ENCODE measurements at places on chromosomes 3 and 15.
A peak's percentile ranks its signal among the peaks of the same experiment; 100 is the strongest.

DNA sequence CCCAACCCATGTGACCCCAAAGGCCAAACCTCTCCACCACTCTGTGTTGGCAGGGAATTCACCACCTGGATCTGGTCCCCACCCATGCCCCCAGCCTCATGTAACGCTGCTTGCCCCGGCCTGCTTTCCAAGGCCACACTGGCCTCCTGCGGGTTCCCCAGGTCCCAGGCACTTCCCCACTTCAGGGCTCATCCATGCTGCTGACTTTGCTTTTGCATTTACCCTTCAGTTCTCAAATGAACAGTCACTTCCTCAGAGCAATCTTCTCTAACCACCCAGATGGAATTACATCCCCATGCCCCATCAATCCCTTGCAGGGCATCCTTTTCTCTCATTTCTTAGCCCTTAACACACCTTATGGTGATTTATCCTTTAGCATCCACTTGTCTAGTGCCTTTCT is 9.2 kb downstream of the DAPK2 start:
- DNase-seq = no peak

- no peak for DNase-seq
These were observed 127.7 kb upstream of the SAMMSON start for GRCh38 chr3:69871868-69872267.

GRCh38 chr3:28576614-28577200 is 228.1 kb upstream of the AZI2 start:
- DNase-seq = peak; percentile 54

DNA sequence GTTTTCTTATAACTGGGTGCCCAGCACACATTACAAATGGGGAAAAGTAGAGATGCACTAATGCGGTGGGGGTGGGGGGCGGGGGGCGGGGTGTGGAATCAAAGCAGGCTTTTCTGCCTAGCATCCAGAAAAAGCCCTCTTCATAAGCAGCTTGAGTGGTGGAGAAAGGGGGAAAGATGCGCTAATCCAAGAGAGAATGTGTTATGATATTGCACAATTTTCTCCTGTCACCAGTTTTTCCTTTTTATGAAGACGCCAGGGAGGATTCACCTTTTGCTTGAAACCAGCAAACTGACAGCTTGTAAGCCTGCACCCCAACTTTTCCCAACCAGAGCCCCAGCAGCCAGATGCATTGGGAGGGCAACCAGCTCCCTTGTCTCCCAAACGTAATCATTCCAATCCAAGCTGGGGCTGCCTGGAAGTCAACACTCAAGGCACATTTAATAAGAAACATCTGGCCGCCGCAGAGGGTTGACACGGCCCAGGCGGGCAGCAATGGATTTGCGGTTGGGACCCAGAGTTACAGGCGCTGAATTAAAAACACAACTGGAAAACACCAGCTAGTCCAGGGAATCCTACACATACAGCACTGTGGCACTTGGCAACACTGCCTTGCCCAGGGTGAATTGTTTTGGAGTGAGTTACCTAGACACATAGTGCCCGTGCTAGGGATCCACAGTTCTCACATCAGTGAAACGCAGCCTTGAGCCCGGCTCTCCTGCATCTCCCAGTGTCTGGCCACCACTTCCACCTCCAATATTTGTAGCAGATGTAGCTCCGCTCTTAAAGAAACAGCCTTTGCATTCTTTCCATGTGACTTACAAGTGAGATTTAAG is 218.5 kb upstream of the PRICKLE2 start:
- no peak for DNase-seq

GRCh38 chr15:80411788-80412288 is 7.7 kb downstream of the ARNT2 start:
- DNase-seq = no peak

GRCh38 chr15:101349047-101349951 is 54.3 kb upstream of the SNRPA1 start:
- no peak for DNase-seq

GRCh38 chr3:98966862-98967546 is 65.5 kb upstream of the DCBLD2 start:
- no peak for DNase-seq

- no peak for DNase-seq
These were observed 785 bp downstream of the MFSD1 start for GRCh38 chr3:158802409-158803268.

GRCh38 chr3:78177780-78178179 is 1137.9 kb downstream of the ROBO2 start:
- DNase-seq = no peak

DNA sequence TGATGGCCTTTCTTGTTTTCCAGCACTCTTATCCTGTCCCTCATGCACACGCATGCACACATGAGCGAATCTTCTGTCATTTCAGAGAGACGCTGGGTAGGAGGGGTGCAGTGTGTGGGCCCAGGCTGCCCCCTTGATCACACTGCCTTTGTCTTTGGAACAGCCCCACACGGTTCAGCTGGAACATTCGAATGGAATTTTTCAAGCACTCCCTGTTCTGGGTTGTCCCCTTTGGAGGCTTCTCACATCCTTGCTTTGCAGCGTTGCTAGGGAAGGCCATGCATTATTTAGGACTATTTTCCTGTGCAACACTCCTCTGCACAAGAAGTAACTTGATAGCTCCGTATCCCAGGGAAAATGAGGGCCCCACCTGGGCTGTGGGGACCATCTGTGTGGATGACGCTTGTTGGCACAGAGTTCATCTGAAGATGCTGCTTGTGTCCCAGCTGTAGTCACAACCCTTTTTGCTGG is 78.4 kb downstream of the SPSB4 start:
- no peak for DNase-seq

GRCh38 chr3:79885407-79885806 is 117.6 kb upstream of the ROBO1 start:
- DNase-seq = no peak

- DNase-seq = no peak
These were observed 187.1 kb downstream of the PDE8A start for GRCh38 chr15:85168642-85169173.

GRCh38 chr3:144033240-144033589 is 61.6 kb downstream of the DIPK2A start:
- DNase-seq = peak; percentile 64
